ENCODE measurements at places on chromosomes 2 and 18.

GRCh38 chr2:170881840-170882239 is 47.2 kb upstream of the GORASP2 start:
- DNase-seq: no peak

DNA sequence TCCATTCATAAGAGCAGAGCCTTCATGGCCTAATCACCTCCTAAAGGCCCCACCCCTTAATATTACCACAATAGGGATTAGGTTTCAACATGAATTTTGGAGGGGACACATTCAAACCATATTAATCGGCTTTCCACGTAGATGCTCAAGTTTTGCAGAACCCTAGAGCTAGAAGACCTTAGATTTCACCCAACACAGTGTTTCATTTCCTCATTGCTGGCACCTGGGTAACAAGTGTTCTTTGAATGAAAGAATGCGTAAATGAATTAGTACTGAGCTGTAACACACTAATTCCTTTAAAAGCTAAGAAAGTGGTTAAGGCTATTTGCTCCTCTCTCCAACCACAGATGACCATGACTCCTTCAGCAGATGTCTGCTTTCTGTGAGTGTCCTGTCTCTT is 252.5 kb downstream of the SMAD2 start:
- DNase-seq: no peak

DNA sequence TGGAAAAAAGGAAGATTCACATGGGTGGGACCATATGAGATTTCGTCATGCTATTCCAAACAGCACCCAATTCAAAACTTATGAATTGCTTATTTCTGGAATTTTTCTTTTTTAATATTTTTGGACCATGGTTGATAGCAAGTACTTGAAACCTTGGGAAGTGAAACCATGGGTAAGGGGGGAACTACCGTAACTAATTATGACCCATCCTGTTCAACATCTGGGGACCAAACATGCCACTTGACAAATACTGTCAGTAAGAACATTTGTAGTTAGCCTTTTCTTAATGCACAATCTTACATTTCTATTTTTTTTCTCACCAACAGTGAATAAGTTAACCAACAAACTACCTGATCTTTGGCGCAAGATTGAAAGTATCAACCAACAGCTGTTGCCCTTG is 105.7 kb upstream of the TTC39C start:
- no peak for DNase-seq

GRCh38 chr2:98800330-98801064 is 69.6 kb upstream of the MGAT4A start:
- no peak for DNase-seq

GRCh38 chr2:86673986-86674670 is 46.0 kb upstream of the RMND5A start:
- no peak for DNase-seq

DNA sequence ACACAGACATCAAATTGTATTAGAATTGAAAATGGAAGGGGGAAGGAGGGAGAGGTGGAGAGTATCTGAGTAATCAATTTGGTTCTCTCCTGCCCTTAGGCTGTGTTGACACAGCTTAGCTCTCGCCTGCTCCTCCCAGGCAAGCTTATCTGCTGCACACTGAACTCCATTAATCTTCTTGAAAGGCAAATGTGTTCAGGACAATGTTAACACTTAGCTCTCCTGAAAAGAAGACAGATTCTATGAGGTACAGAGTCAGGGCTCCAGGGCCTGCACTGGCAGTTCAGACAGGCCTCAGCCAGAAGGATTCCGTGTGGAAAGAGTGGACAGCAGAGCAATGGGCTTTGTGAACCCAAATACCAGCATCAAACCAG is 430.0 kb upstream of the TNP1 start:
- no peak for DNase-seq

DNA sequence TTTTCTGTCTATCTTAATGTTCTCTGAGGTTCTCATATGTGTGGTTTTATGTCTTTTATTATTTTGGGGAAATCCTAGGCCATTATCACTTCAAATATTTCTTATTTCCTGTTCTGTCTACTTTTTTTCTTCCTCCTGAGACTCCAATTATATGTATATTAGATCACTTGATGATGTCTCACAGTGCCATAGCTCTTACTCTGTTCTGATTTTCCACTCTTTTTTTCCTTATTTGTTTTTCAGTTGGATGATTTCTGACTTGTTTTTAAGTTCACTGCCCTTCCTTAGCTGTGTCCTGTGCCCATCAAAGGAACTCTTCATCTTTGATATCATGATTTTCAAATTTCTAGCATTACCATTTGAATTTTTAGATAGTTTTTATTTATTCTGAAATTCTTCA is 24.1 kb downstream of the FAM228B start:
- no peak for DNase-seq

DNA sequence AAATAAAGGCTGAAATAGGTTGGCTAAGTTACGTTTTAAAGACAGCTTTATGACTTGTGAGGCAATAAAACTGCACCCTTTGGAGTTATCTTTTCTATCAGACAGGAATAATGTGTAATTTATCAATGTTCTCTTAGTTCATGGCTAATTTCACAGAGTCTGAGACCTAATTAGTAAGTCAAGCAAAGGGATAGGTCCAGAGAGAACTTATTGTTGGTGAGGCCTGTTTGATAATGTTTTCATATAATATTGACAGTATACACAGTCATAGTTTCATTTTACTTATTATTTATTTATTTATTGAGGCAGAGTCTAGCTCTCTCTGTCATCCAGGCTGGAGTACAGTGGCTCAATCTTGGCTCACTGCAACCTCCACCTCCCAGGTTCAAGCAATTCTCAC is 1.9 kb upstream of the IL36RN start:
- no peak for DNase-seq

DNA sequence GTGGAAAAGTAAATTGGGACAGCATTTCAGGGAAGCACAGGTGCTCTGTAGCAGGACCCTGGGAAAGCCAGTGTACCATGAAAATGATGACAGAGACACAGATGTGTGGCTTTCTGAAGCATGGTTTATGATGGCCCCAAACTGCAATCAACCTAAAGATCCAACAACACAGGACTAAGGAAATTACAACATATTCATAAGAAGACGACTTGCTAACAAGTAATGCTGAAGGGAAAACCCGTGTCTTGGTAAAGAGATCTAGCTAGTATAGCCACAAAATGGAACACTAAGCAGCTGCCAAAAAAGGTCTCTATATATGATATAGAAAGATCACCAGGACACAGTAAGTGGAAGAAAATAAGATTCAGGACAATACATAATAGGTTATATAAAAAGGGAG is 53.2 kb downstream of the UXS1 start:
- DNase-seq: no peak

GRCh38 chr2:101983486-101983885 is 8.3 kb upstream of the IL1R2 start:
- no peak for DNase-seq

GRCh38 chr18:62448426-62448825 is 74.4 kb upstream of the ZCCHC2 start:
- no peak for DNase-seq

- DNase-seq: no peak
Measured at GRCh38 chr2:54722641-54723040, 821 bp upstream of the EML6 start.

DNA sequence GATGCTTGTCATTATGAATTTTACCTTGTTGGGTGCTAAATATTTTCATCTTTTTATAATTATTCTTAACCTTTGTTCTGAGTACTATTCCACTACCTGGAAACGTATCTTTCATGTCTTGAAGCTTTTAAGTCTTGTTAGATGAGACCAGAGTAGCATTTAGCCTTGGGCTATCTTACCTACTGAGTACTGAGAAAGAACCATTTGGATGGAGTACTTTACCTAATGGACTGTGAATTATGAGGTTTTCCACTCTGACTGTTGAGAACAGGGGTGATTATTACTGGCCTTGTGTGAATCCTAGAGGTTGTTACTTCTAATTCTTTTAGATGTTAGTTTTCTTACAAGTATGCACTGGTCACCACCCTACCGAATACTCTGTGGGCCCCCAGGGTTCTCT is 63.5 kb downstream of the CCDC102B start:
- no peak for DNase-seq

- DNase-seq: no peak
Measured at GRCh38 chr2:63422556-63422955, 165.7 kb downstream of the WDPCP start.
